ENCODE measurements at places on chromosomes 16 and 17.

GRCh38 chr17:68103148-68103547 is 67.6 kb downstream of the KPNA2 start:
- DNase-seq = no peak

GRCh38 chr16:74216319-74216718 is 80.3 kb upstream of the PSMD7 start:
- no peak for DNase-seq

GRCh38 chr17:42178817-42179216 is 2.1 kb downstream of the KCNH4 start:
- DNase-seq = no peak

- DNase-seq = no peak
Observed at GRCh38 chr16:1126044-1126443, 26.9 kb upstream of the CACNA1H start.

DNA sequence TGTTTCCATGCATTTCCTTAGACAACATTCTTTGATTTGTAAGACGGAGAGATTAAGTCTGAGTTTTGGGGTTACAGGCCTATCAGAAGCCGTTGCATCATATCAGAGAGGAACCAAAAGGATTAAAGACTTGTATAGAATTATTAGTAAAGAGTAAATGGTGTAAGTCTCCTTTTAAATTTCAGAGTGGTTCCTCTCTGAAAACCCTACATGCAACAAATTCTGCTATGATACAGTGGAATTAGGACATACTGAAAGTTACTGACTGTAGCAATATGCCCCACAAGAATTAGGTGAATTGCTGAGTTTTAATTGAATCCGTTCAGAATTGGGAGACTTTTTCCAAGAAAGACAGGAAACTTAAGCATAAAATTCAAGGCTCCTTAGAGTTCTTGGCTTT is 221.6 kb downstream of the FTO start:
- no peak for DNase-seq

- DNase-seq = peak; percentile 18
Observed at GRCh38 chr17:29677221-29677791, 54.6 kb upstream of the CORO6 start.

DNA sequence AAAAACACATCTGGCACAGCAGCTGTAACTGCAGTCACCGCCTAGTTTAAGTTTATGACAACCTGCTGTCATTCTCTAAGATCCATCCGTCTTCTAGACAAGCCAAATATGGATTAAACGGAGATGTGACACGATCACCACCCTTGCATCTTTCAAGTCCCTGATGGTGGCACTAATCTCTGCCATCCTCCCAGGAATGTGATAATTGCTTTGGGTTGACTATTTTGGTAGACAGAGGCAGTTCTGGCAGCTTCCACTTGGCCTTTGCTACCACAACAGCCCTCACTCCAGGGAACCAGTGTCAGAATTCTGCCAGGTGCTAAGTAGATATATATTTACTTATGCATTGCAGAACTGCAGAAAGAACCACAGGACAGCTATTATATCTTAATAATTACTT is 81.3 kb downstream of the ADCY9 start:
- no peak for DNase-seq

DNA sequence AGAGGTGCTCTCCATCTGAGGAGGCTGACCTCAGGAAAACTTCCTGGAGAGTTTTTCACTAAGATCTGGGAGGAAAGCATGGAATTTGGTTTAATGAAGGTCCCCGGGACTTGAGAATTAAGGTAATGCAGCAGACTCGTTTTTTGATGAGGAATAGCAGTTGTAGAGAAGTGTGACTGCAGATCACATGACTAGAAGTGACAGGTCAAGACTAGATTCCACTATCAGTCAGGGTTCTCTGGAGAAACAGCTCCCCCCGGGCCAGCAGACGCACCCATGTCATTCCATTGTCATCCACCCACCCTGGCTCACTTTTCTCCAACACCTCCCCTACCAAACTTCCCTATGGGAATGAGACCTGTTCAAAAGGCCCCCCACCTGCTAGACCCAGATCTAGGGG is 1.9 kb upstream of the DHRS13 start:
- no peak for DNase-seq

DNA sequence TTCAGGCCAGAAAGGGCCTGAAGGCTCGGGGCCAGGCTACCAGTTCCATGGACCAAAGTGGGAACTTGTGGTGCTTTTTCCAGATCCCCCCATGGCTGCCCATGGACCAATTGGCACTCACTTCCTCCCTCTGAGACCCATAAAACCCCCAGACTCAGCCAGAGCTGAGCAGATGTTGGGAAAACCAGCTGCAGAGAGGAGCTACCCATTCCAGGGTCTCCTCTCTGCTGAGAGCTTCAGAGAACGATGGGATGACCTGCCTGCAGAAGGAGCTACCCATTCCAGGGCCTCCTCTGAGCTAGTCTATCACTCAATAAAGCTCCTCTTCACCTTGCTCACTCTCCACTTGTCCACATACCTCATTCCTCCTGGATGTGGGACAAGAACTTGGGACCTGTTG is 52.2 kb upstream of the MED9 start:
- no peak for DNase-seq

DNA sequence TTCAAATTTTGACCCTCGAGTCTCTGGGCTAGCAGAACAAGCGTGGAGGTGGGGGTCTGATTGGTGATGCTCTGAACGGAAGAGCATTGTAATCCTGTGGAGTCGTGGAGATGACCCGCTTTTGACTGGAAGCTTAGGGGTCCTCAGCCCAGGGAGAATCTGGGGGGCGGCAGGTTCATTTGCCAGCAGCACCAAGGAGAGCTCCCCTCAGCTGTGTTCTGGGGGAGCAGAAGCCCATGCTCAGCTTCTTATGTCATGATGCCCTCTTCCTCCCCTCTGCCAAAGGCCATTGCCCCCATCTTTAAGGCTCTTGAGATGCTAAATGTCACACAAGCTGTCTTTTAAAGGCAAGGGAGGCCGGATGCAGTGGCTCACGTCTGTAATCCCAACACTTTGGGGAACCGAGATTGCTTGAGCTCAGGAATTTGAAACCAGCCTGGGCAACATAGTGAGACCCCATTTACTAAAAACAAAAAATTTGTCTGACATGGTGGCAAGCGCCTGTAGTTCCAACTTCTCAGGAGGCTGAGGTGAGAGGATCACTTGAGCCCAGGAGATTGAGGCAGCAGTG is 19.3 kb downstream of the LDHD start:
- DNase-seq = no peak

GRCh38 chr17:80738020-80738808 is 193.6 kb downstream of the RPTOR start:
- no peak for DNase-seq

DNA sequence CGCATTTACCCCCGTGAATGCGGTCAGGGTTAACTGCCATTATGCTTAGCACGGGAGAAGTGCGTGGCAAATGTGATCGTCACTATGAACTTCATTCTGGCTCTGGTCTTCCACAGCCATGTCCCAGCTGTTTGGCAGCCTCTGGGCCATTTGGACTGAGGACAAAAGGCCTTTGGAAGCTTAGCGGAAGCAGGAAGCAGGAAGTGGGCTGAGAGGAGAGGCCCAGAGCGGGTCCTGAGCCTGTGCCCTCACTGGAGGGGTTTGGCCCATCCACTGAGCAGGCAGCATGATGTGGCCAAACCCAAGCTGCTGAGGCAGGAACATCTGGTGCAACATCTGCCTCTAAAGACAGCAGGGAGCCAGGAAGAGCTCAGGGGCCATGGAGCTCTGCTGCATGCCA is 345.9 kb downstream of the C16orf95 start:
- DNase-seq = no peak

DNA sequence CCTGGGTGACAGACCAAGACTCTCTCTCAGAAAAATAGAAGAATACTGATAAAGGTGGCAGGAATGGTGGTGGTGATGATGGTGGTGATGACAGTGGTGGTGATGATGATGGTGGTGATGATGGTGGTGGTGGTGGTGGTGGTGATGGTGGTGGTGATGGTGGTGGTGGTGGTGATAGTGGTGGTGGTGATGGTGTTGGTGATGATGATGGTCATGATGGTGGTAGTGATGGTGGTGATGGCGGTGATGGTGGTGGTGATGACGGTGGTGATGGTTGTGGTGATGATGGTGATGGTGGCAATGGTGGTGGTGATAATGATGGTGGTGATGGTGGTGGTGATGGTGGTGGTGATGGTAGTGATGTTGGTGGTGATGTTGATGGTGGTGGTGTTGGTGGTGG is 18.0 kb upstream of the CIITA start:
- DNase-seq = no peak

- DNase-seq = no peak
Observed at GRCh38 chr17:79844869-79845600, 5.8 kb upstream of the CBX4 start.

DNA sequence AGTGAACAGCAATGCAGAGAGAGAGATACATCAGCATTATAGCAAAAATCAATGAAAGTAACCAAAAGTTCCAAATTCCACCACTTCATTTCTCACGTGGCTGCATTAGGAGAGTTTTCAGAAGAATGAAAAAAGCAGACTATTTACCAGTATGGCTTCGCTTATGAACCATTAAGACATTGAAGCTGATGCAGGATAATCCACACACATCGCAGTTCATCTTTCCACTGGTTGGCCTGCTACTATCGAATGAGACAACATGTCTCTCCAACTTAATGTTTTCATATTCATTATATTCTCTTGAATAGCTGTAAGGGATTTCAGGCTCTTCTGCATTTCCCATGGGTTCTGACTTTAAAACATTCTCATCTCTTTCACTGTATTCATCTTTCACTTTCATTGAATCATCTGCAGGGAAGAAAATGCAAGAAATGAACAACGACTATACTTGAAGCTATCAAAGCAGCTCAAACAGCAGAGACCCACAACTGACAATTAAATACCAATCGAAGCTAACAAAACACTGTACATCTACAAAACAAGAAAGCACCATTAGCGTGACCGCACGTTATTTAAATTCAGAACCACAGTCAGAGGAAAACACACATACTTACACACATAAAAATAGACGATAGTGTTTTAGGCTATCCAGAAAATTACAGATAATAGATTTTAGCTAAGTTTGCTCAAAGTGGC is 54.9 kb downstream of the GRB7 start:
- DNase-seq = no peak

DNA sequence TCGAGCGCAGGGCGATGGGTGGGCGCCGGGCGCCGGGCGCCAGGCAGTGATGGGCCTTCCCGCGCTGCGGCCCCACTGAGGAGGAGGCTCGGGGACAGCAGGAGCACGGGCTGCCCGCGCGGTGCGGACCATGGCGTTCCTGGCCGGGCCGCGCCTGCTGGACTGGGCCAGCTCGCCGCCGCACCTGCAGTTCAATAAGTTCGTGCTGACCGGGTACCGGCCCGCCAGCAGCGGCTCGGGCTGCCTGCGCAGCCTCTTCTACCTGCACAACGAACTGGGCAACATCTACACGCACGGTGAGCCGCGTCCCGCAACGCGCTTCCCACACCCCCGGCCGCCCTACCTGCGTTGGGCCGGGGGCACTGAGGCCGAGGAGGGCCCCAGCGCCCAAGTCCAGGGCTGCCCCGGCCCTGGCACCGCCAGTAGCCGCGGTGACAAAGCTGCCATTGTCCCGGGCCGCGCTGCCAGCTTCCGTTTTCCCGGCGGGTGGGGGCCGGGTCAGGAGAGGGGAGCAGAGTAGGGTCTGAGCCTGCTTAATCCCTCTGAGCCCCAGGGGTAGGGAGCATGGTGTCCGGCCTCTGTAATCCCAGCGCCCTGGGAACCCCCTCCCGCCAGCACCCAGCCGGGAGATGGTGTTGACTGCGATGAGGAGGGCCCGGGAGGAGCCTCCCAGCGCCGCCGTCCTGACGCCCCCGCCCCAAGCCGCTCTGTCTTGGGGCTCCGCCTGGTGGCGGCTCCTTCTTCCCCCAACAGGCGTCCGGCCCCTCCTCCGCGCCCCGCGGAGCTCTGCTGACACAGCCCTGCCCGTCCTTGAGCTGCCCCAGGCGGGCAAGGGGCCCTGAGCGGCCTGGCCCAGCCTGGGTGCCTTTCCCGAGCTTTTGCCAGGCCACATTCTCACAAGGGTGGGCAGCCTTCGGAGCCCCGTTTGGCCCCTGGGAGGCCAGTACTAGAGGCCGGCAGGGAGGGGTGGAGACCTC is 685 bp downstream of the PAQR4 start:
- no peak for DNase-seq

DNA sequence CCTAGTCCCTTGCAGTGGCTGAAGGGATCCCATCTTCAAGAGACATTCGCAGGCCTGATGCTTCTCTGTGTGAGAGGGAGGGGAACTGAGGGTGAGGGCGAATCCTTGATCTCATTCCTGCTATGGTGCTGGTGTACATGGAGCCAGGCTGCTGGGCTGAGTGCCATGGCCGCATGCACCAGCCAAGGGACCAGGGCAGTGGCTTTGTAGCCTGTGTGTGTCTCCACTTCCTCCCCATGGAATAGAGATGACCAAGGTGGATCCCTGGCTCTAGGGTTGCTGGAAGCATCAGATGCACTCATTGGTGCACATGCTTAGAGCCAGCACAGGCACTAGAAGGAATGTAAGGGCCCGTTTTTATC is 195.0 kb downstream of the FOXL1 start:
- no peak for DNase-seq

GRCh38 chr17:4310354-4311060 is 46.7 kb upstream of the ANKFY1 start:
- no peak for DNase-seq

DNA sequence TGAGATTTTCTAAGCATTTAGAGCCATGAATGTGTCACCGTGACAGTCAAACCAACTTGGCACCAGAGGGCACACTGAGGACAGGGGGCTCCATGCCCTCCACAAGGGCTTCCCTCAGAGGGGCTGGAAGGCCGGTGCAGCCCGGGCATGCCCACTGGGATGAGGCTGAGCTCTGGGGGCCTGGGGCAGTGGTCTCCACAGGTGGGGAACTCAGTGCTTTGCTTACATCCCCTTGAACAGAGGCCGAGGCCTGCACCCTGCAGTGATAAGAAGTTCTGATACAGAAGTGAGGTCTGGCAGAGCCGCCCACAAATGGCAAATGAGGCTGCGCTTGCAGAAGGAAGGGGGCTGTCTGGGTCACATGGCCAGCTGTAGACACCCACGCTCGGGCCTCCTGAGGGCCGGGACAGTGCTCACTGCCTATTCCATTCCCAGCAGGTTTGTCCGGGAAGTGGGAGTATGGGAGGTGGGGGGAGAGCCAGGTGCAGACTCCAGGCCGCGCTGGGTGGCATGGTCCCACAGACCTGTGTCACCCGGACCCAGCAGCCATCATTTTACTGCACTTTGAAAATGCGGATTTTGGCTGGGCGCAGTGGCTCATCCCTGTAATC is 116.8 kb upstream of the CREBBP start:
- no peak for DNase-seq

DNA sequence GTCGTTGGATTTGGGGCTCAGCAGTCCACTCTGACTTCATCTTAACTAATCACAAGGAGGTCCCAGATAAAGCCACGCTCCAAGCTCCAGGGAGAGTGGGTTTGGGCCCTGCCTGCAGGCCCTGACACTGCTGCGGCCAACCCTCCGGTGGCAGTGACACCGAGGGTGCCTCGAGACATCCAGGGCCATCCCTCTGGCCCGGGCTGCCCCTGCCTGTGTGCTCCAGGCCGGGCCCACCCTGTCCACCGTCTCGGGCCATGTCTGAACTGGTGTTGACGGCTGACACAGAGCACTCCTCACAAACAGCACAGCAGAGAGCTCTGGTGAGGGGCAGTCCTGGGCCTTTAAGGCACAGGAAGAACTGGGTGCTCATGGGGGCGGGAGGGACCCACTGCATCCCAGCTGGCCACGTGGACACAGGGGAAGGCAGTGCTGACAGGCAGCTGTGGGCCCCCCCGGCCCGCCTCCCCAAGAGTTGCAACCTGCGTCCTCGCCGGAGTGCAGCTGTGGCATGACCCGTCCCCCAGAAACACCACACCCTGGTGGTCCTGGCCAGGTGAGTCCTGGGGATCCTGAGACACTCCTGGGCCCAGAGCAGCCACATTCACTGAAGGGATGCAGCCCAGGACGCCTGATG is 80.0 kb downstream of the LMF1 start:
- no peak for DNase-seq

- DNase-seq = no peak
Observed at GRCh38 chr17:64573214-64573613, 66.4 kb downstream of the CEP95 start.
